ENCODE measurements at places on chromosomes 4 and X. TPM values are rescaled to one million over a fixed set of nuclear protein-coding genes. Genes with fewer than 3 reads are reported as not detected.

ZBTB33 gene
- 46.4 TPM for total RNA-seq

DUSP21 gene
- not detected for total RNA-seq

DRP2 gene
- 11.3 TPM for total RNA-seq

BRCC3 gene
- total RNA-seq, result 21.9 TPM

UCHL1 gene
- total RNA-seq, result 1,495 TPM

STAP1 gene
- 0.23 TPM for total RNA-seq

GABRQ gene
- 5.8 TPM for total RNA-seq

SLC6A14 gene
- total RNA-seq, result not detected

LONRF3 gene
- 3.7 TPM for total RNA-seq

CORIN gene
- total RNA-seq, result 2.5 TPM

GYPA gene
- 5.1 TPM for total RNA-seq

TAF7L gene
- 0.46 TPM for total RNA-seq

PRRG3 gene
- 10.4 TPM for total RNA-seq

MAGEA12 gene
- total RNA-seq, result not detected

SLAIN2 gene
- 176 TPM for total RNA-seq

GPAT3 gene
- 1.2 TPM for total RNA-seq

RNF128 gene
- 7.2 TPM for total RNA-seq

BEX5 gene
- total RNA-seq, result 57.9 TPM

CXCL1 gene
- 1.2 TPM for total RNA-seq

EVC gene
- total RNA-seq, result 3.0 TPM

ESX1 gene
- total RNA-seq, result not detected

SOD3 gene
- total RNA-seq, result 1.4 TPM

UGT2B17 gene
- not detected for total RNA-seq

RIBC1 gene
- total RNA-seq, result 3.5 TPM

CXorf49 gene
- not detected for total RNA-seq

NEIL3 gene
- 8.5 TPM for total RNA-seq

C1GALT1C1 gene
- 18.7 TPM for total RNA-seq

RHOXF2B gene
- total RNA-seq, result not detected

CXorf65 gene
- total RNA-seq, result not detected

COX7B2 gene
- total RNA-seq, result not detected

SERPINA7 gene
- total RNA-seq, result not detected

NLGN4X gene
- 71.3 TPM for total RNA-seq

CD38 gene
- total RNA-seq, result 8.1 TPM

USP51 gene
- total RNA-seq, result 8.1 TPM

ABLIM2 gene
- 30.0 TPM for total RNA-seq

ARR3 gene
- total RNA-seq, result not detected

ZNF185 gene
- 3.7 TPM for total RNA-seq
